Stimulated activated CD4-positive, alpha-beta T cell treated with anti-CD3 and anti-CD28 coated beads, Interleukin-2, amount 100 ng/mL, for 4 hours (primary cell): ENCODE measurements at places on chromosomes 5 and 9.

GRCh38 chr5:80346055-80346454, 26.3 kb downstream of the SPZ1 start:
- DNase-seq = peak; percentile 10

- DNase-seq = no peak
Observed at GRCh38 chr5:139901251-139901575, 105.6 kb downstream of the PSD2 start.

DNA sequence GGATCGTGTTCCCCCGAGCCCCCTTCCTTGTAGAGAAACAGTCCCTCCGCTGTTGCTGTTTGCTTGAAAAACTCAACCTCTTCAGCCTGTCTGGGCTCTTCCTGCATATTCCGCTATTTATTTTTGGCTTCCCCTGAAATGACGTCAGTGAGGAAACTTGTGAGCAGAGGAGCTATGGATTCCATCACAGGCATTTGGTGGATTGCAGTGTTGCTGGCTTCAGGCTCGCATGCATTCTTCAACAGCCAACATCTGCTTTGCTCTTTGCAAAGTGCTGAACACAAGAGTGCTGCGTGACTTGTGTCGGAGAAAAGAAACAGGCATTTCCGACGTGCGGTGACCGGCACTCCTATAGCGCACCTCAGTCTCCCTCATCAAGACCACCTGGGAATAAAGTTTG, 232.7 kb downstream of the RFK start:
- no peak for DNase-seq

GRCh38 chr9:847505-847904, 6.0 kb downstream of the DMRT1 start:
- DNase-seq = no peak

DNA sequence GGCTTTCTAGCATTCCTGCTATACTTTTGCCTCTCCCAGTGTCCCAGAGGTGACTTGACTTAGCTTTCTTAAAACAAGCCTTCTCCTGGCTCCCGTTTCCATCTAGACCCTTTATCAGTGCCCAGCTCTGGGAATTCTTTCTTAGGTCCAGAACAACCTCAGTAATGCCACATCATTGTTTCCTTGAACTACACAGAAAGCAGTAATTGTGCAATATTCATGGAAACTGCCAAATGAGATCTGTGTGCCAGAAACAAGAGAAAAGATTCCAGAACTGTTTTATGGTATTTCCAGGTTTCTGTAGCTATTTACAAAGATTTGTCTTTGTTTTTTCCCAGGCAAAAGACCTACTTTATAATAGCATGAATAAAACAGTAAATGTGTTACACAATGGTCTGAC, 391.3 kb downstream of the SLCO4C1 start:
- DNase-seq = no peak
